ENCODE measurements at places on chromosomes 4 and X. TPM values are rescaled to one million over a fixed set of nuclear protein-coding genes. Genes with fewer than 3 reads are reported as not detected.

Gene SUV39H1
- 12.0 TPM for total RNA-seq

Gene SLC10A3
- 15.6 TPM for total RNA-seq

DNA sequence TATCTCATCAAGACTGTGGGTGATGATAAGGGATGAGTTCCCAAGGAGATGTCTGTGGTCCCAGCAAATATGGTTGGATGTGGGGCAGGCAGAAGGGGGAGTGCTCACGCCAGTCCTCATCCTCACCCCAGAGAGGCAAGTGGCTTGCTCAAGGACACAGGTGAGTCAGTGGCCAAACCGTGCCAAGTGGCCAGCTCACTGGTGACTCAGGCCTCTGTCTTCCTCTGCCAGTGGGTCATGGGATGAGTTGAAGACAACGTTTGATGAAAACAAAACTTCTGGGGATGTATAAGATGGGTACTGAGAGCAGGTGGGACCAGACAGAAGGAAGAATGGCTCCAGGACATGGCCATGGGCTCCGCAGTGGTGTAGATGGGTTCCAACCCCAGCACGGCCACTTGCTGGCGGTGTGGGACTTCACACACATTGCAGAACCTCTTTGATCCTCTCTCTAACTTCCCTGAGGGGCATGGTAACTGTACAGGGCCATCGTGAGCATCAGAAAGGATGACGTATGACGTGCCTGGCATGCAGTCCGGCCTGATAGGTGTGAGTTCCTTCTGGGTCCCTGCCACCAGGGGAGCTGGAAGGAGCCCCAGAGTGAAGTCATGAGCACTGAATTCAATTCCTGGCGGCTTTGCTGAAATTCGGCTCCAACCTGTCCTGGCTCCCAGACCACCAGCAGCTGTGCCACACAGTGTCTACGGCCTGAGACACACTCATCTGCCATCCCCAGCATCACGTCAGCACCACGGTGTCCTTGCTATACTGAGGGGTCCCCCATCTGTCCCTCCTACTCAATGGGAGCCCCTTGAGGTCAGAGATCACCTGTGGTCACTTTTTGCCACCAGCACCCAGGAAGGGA lies 41.3 kb upstream of the GPR78 start:
- DNase-seq = no peak

DNA sequence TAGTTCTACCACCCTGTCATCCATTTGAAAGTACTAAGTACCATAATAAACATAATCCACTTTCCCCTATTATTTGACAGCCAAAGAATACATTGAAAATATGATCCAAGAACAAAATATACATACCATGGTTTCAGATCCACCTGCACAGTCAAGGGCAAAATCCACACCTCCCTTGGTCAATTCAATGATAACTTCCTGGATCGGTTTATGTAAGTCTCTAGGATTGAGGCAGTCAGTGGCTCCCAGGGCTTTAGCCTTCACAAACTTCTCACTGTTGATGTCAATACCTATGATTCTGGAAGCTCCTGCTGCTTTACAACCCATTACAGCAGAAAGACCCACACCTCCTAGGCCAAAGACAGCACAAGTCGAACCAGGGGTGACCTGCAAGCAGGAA lies 12.7 kb downstream of the ADH4 start:
- no peak for DNase-seq

Gene ZMYM3
- total RNA-seq = 23.6 TPM

DNA sequence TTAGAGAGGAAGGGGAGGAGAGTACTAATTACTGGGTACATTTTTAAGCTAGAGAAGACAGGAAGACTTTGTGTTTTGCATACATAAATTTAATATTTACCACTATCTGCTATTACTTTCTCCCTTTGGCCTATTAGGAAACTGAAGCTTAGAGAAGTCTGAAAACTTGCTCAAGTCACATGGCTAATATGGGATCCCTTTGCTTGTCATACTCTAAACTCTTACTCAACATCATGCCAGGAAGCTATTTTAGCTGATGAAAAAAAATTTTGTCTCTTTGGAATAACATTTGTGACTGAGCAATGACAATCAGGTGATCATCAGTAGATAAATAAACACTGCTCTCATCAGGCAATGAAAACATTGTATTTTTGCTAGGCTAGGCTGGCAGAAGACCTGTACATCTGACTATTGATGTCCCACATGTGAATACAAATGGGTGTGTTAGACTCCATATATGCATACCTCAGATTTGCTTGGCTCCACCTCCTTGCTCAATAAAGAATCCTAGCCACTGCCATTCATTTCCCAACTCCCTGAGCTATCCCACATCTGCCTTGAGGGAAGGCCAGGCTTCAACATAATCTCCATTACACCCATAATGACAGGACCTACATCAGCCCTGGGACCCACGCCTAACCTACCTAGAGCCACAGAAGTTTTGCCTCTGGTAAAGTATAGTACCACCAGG lies 17.0 kb upstream of the DCLK2 start:
- no peak for DNase-seq

- DNase-seq = no peak
Measured at GRCh38 chr4:104128031-104128849, 366.5 kb downstream of the CXXC4 start.

GRCh38 chr4:173411106-173411693 lies 12.3 kb upstream of the SCRG1 start:
- DNase-seq = no peak

DNA sequence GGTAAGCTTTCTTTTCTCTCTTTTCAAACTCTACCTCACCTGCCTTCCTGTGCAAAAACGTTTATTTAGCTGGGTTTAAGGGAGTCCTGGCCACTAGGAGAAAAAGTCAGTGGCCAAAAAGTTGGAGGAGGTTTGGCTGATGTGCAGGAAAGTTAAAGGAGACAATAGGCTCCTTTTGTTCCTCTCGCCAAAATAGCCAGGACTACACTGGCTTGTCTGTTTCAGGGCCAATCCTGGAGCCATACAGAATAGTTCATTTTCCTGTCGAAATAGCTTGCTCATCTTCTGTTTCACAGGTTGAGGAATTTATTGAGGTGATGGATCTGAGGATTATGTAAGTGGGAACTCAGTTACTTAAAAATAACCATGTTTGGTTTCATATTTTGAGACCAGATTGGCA lies 423 bp downstream of the HEPH start:
- no peak for DNase-seq

Gene MTNR1A
- total RNA-seq = not detected

DNA sequence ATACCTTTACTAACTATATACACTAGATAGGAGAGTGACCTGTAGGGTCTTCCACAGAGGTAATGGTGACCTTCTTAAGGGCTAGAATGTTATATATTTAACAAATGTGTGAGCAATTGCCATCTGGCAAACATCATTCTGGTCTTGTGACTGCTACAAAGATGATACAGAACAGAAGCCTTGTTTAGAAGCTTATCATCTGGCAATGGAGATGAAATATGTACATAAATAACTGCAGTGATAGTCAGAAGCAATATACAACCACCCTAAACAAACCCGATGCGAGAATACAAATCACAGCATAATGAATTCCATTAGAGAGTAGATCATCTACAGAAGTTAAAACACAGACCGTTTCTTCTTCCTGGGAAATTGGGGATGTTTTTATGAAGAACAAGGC lies 952.7 kb upstream of the SLIT2 start:
- DNase-seq = no peak

Gene SPANXN4
- total RNA-seq = not detected

Gene ATP10D
- 8.0 TPM for total RNA-seq

GRCh38 chr4:45350438-45350837 lies 624.1 kb upstream of the GNPDA2 start:
- DNase-seq = no peak

Measured in T-cell (primary cell).